Natural killer cell (primary cell): ENCODE measurements at places on chromosomes 3 and 15. TPM values are rescaled to one million over a fixed set of nuclear protein-coding genes. Genes with fewer than 3 reads are reported as not detected.

DNA sequence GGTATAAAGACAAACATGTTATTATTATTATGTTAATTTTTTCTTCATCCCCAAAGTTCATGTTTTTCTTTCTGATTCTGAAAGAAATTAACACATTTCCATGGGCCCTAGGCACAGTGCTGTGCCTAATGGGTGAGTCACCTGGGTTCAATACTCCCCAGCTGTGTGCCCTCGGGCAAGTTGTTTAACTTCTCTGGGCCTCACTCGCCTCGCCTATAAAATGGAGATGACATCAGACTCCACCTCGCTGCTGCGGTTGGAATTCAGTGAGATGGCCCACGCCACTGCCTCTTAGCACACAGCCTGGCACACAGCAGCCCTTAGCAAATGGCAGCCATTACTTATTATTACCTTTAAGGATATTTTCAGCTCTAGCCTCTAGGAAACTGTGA, 22.6 kb downstream of the DNASE1L3 start:
- no peaks in the 10 kb centered on the region for H3K36me3 ChIP-seq
- peaks cover 5% of the 10 kb centered on the region for H3K4me1 ChIP-seq
- DNase-seq: no peak

GRCh38 chr3:137988152-137988551, 21.8 kb upstream of the CLDN18 start:
- no peaks in the 10 kb centered on the region for H3K27me3 ChIP-seq
- no peaks in the 10 kb centered on the region for H3K36me3 ChIP-seq
- H3K4me1 ChIP-seq: no peaks in the 10 kb centered on the region
- H3K27ac ChIP-seq: no peak overlapping the region
- no peak for DNase-seq
- H3K4me3 ChIP-seq: no peak overlapping the region

- H3K4me3 ChIP-seq: no peak overlapping the region
- H3K27ac ChIP-seq: no peak overlapping the region
- DNase-seq: no peak
- no peaks in the 10 kb centered on the region for H3K4me1 ChIP-seq
These were observed 255.1 kb upstream of the CMC1 start for GRCh38 chr3:27986234-27986879.

DNA sequence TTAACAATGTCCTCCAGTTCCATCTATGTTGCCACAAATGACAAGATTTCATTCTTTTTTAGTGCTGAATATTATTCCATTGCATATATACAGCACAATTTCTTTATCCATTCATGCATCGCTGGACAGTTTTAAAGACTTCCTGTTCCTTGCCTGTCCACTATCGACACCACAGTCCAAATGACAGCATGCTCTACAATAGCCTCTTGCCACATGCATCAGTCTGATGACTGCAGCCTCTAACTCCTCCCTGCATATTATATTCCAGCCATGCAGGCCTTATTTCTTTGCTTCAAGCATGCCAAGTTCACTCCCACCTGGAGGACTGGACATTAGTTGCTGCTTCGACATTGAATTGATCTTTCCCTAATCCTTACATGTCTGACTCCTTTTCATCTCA, 306.2 kb downstream of the FOXP1 start:
- no peak overlapping the region for H3K4me3 ChIP-seq
- H3K27me3 ChIP-seq: no peaks in the 10 kb centered on the region
- H3K4me1 ChIP-seq: no peaks in the 10 kb centered on the region
- no peak overlapping the region for H3K27ac ChIP-seq

GRCh38 chr3:30511524-30512251, 94.7 kb upstream of the TGFBR2 start:
- H3K27me3 ChIP-seq: no peaks in the 10 kb centered on the region
- no peak overlapping the region for H3K27ac ChIP-seq
- no peaks in the 10 kb centered on the region for H3K4me1 ChIP-seq
- no peaks in the 10 kb centered on the region for H3K36me3 ChIP-seq

GRCh38 chr3:37680401-37680800, 181.3 kb upstream of the CTDSPL start:
- H3K4me1 ChIP-seq: no peaks in the 10 kb centered on the region
- no peak overlapping the region for H3K4me3 ChIP-seq

- H3K27me3 ChIP-seq: no peaks in the 10 kb centered on the region
- no peaks in the 10 kb centered on the region for H3K4me1 ChIP-seq
These were observed 53.1 kb upstream of the ADAMTS17 start for GRCh38 chr15:100394736-100395440.

DNA sequence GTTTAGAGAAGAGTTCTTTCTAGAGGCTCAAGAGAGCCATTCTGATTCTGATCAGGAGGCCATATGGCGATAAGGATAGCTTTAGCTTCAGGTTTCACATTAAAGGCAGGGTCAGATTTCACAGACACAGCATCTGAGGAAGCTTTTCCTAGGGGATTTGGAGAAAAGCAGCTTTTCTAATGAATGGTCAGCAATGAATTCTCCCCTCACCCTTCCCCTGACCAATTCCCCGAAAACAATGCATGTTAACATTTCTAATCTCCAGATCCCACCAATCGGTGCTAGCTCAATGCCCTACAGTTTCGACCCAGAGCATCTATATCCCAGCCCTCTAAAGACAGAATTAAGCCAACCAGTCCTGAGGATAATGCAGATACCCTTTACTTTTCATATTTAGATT, 9.8 kb downstream of the AGBL1 start:
- H3K27me3 ChIP-seq: no peaks in the 10 kb centered on the region
- H3K4me3 ChIP-seq: no peak overlapping the region
- no peaks in the 10 kb centered on the region for H3K36me3 ChIP-seq
- H3K27ac ChIP-seq: no peak overlapping the region

DNA sequence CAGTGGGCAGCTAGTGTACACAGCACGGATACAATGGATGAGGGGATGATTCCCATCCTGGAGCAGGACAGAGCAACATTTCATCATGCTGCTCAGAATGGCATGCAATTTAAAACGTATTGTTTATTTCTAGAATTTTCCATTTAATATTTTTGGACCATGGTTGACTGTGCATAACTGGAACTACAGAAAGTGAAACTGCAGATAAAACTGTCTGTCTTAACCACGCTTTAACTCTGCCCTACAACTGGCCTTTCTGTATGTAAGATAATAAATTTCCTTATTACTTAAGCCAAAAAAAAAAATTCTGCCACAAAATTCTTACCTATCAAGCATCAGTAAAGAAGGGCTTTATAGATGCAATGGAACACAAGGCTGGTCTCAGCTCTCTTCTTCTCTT, 33.4 kb downstream of the AP3S2 start:
- no peak for DNase-seq
- H3K4me3 ChIP-seq: no peak overlapping the region
- no peak overlapping the region for H3K27ac ChIP-seq
- H3K36me3 ChIP-seq: peaks cover 14% of the 10 kb centered on the region
- no peaks in the 10 kb centered on the region for H3K27me3 ChIP-seq

GRCh38 chr3:193830791-193831191, 237.8 kb downstream of the OPA1 start:
- DNase-seq: no peak
- no peak overlapping the region for H3K4me3 ChIP-seq
- no peak overlapping the region for H3K27ac ChIP-seq
- H3K36me3 ChIP-seq: no peaks in the 10 kb centered on the region
- peaks cover 7% of the 10 kb centered on the region for H3K4me1 ChIP-seq

GRCh38 chr3:160739079-160739478, 17.0 kb upstream of the PPM1L start:
- no peak for DNase-seq
- H3K36me3 ChIP-seq: no peaks in the 10 kb centered on the region
- H3K27ac ChIP-seq: no peak overlapping the region
- H3K27me3 ChIP-seq: peaks cover 1% of the 10 kb centered on the region

DNA sequence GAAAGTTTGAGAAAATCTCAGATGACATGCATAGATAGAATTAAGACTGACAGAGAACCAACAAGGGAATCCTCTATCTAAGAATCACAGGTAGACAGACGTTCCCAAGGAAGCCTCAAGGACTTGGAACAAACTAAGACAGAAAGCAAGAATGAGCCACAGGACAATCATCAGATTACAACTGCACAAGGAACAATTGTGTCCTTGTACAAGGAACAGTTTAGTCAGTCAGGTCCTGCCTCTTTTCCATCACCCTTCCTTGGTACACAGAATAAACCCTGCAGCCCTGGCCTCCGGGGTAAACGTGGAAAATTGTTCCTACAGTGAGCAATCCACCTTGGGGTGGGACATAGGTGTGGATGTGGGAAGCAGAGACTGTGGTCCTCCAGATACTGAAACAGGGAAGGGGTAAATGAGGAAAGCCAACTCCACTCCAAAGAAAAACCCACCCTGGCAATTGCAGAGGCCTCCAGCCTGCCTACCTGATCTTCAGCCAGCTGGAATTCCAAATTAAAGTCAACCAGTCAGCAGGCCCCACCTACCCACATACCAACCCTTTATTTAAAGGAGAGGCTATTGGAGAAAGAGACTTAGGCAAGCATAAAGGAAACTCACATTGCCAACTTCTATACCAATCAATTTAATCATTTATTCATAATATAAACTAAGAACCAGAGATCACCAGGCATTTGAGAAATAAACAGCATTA, 73.4 kb downstream of the ULK4 start:
- no peaks in the 10 kb centered on the region for H3K27me3 ChIP-seq
- H3K36me3 ChIP-seq: peaks cover 4% of the 10 kb centered on the region
- no peak overlapping the region for H3K4me3 ChIP-seq
- no peaks in the 10 kb centered on the region for H3K4me1 ChIP-seq
- H3K27ac ChIP-seq: no peak overlapping the region
- DNase-seq: no peak

DNA sequence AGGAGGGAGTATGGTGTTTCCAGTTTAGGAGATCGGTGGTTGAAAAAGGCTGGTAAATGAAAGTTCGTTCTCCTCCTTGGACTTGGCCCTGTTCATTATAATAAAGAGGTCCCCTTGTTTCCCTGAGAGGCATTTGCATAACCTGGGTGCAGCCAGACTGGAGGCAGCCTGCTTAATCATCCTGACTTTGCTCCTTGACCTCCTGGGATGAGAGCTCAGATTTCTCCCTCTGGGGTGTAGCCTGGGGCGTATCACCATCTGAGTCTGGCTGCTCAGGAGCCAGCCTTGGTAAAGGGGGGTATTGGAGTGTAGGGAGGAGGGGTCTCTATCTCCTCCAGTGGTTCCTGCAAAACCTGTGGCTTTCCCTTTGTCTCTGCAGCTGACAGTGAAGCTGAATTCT, 21.3 kb upstream of the ACAD9 start:
- H3K4me3 ChIP-seq: no peak overlapping the region
- no peaks in the 10 kb centered on the region for H3K27me3 ChIP-seq
- no peaks in the 10 kb centered on the region for H3K36me3 ChIP-seq
- H3K4me1 ChIP-seq: peaks cover 5% of the 10 kb centered on the region
- no peak for DNase-seq

DNA sequence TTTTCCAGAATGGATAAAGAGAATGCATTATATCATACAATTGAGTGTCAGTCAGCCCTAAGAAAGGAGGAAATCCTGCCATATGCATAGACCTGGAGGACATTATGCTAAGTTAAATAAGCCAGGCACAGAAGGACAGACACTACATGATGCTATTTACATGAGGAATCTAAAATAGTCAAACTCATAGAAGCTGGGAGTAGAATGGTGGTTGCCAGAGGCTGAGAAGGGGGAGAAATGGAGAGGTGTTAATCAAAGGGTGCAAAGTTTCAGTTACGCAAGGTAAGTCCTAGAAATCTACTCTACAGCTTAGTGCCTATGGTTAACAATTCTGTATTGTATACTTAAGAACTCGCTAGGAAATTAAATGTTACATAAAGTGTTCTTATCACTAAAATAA, 66.5 kb downstream of the IL1RAP start:
- no peaks in the 10 kb centered on the region for H3K36me3 ChIP-seq
- H3K27me3 ChIP-seq: no peaks in the 10 kb centered on the region
- H3K27ac ChIP-seq: no peak overlapping the region
- DNase-seq: no peak

- H3K36me3 ChIP-seq: no peaks in the 10 kb centered on the region
- H3K4me1 ChIP-seq: no peaks in the 10 kb centered on the region
- H3K4me3 ChIP-seq: no peak overlapping the region
- no peak overlapping the region for H3K27ac ChIP-seq
These were observed 265.5 kb downstream of the NR2F2 start for GRCh38 chr15:96595951-96596350.

GRCh38 chr15:63389902-63390670, 8.4 kb upstream of the CA12 start:
- H3K27me3 ChIP-seq: peaks cover 3% of the 10 kb centered on the region
- no peak overlapping the region for H3K4me3 ChIP-seq
- DNase-seq: no peak
- H3K4me1 ChIP-seq: no peaks in the 10 kb centered on the region
- H3K36me3 ChIP-seq: no peaks in the 10 kb centered on the region
- H3K27ac ChIP-seq: no peak overlapping the region

Gene GMNC
- total RNA-seq: not detected

Gene GOLGB1
- total RNA-seq: 55.4 TPM

Gene ENTPD3
- total RNA-seq: not detected

Gene MYLK
- total RNA-seq: 0.39 TPM

Gene AHSG
- total RNA-seq: not detected
